Bronchial smooth muscle cell (primary cell): ENCODE measurements at places on chromosomes 6 and 20. TPM values are rescaled to one million over a fixed set of nuclear protein-coding genes. Genes with fewer than 3 reads are reported as not detected.

TCP11 gene
- 0.16 TPM in 1 of 2 replicates, not detected in the other for total RNA-seq

NSFL1C gene
- total RNA-seq: 15.6 and 16.7 TPM in 2 replicates

OPRM1 gene
- total RNA-seq: under 0.01 TPM in 1 of 2 replicates, not detected in the other

LTB gene
- not detected in 2 replicates for total RNA-seq

MARCKS gene
- total RNA-seq: 26.4 and 71.2 TPM in 2 replicates
